ENCODE measurements at places on chromosomes 1 and 21.
A peak's percentile ranks its signal among the peaks of the same experiment; 100 is the strongest.

- peak; percentile 75 for DNase-seq
These were observed 29.3 kb downstream of the IER5 start for GRCh38 chr1:181117648-181118449.

GRCh38 chr1:21344750-21345443, 54.6 kb upstream of the ECE1 start:
- peak; percentile 44 for DNase-seq

GRCh38 chr1:158026651-158027050, 33.2 kb downstream of the KIRREL1 start:
- no peak for DNase-seq

DNA sequence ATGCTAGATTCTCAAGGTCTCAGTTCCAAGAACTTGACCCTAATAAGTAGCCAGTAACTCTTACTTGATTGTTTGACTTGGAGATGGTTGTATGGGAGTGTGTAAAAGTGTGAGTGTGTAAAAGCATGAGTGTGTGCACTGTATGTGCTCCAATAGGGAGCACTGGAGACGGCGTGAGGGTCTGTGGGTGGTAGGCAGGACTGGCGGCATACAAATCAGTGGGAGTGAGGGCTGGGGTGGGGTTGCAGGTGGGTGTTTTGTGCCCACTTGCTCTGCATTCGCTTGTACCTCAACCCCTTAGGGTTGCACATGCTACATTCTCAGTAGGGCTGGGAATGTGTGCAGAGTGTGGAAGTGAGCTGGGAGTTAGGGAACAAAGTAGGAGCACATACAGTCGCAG, 79.5 kb upstream of the CD34 start:
- DNase-seq: no peak

DNA sequence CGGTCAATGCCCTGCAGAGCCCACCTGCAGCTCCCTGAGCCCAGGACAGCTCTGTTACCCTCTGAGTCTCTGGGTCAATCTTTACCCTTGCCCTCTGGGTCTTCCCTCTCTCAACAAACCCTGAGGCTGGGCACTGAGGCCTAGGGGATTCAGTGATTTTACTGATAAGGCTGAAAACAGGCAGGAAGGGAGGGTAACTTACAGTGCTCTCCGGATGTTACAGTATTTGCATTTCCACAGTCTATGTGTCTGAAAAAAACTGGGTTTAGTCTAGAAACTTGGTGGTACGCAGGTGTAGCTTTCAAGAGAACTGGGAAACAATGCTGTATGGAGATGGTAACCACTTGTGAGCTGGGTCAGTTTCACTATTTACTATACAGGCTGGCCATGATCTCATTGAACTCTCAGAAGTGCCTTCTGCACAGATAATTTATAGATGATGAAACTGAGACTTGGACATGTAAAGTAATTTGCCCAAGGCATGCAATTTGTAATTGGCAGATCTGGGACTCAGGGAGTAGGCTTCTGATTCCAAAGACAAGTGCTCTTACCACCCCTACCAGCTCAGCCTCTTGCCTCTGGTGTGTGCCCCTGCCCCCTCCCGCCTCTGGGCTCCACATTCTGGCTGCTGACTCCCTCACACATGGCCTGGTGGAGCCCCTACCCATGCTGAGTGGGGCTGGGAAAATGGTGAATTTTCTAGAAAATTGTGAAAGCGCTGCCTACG, 48.8 kb downstream of the TENT5C start:
- DNase-seq: peak; percentile 40

- peak; percentile 6 for DNase-seq
These were observed 156.5 kb upstream of the ZNHIT6 start for GRCh38 chr1:85864727-85865126.

GRCh38 chr1:50971748-50972305, 1.8 kb downstream of the CDKN2C start:
- DNase-seq: no peak

GRCh38 chr1:157734321-157734720, 33.8 kb upstream of the FCRL3 start:
- no peak for DNase-seq

GRCh38 chr21:17461014-17461413, 51.8 kb upstream of the CXADR start:
- DNase-seq: peak; percentile 90

DNA sequence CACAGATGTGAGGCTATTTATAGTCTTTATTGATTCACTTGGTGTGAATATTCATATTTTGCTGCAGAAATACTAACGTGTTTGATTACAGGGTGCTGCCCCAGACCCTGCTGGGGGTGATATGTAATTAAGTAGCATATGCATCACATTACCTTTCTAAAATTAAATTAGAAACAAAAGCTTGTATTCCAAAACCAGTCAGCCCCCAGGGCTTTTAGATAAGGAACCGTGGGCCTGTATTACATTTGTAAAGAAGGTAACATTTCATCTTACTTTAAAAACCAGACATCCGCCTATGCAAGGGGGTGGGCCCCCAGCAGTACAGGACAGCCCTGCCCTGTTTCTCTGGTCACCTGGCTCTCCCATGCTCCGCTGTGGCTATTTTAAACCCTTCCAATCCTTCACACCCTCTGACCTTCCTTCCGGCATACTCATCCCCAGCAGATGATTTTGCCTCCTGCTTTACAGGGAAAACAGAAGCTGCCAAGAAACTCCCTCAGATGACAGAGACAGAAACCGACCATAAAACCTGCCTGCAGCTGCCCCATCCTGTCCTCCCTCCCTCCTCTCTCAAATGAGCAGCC, 22.0 kb upstream of the KCNC4 start:
- DNase-seq: peak; percentile 89

DNA sequence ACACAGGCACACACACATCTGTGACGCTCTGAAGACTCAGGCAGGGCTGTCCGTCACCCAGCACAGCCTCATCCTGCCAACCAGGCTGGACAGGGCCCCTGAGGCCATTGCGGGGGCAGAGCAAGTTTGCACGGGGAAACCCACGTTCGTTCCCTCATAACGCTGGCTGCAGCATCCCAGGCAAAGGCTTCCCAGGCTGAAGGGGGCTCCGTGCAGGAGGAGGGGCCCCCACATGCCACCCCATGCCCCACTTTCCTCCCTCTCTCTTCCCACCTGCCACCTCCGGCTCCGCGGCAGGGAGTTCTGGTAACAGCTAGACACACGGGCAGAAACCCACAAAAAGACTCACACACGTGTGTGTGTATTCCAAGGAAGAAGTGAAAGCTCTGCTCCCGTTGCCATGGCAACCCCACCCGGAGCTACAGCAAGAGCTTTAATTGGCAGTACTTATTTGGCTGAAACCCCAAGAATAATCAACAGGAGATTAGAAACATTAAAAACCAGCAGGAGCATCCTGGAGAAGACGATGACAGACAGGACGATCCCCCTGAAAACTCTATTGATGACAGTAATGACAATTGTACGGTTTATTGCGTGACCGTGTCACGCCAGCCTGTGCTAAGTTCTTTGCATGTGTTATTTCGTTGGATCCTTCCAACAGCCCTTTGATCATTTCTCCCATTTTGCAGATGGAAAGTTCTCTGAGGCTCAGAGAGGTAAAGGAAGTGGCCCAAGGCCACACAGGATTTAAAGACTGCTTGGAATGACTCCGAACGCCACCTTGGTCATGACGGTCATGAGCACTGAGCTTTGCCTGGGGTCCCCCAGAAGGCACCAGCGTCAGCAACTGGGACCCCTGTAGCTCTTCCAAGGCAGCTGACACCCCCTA, 247.1 kb downstream of the NPHP4 start:
- peak; percentile 35 for DNase-seq

GRCh38 chr1:205060746-205061145, 17.7 kb downstream of the CNTN2 start:
- no peak for DNase-seq

- no peak for DNase-seq
These were observed 595.0 kb downstream of the NEGR1 start for GRCh38 chr1:71687376-71687775.

DNA sequence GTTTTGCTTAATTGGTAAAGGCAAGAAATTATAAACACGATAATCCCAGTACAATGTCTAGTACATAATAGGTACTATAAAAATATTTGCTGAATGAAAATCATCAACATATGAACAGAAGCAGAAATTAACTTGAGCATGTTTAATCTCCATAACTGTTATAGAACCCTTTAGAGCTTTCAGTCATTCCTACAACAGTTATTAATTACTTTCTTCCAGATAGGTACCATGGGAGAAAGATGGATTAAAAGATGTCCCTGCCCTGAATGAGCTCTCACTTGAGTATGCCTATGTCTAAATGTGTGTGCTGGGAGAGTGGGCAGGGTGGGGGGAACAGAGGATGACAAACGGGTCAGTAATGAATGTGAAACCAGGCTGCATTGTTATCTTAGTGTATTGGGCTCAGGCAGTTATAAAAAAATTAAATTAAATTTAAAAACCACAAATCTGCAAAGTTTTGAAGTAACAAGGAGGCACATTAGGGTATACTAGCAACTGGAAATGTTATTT, 2.4 kb downstream of the EPS15 start:
- DNase-seq: no peak

GRCh38 chr1:51636764-51637522, 20.1 kb downstream of the OSBPL9 start:
- peak; percentile 86 for DNase-seq

GRCh38 chr1:211892577-211892976, 62.0 kb upstream of the LPGAT1 start:
- DNase-seq: no peak

DNA sequence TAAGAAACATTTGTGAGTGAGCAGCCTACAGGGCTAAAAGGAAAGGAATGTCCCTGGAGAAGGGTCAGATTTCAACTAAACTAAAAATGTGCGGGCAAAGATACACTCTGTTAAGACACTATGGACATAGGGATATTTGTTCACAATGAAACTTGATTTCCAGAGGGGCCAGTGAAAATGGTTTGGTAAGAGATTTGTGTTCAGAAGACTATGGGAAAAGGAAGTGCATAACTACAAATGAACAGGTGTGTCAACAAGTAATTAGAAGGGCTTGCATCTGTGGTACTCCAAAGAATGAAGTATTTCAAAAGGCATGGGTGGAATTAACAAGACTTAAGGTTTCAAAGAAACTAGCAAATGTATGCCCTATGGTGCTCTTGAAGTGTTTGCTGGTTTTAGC, 60.4 kb downstream of the NME7 start:
- DNase-seq: no peak

GRCh38 chr1:201984446-201984845, 2.0 kb downstream of the RNPEP start:
- DNase-seq: no peak

DNA sequence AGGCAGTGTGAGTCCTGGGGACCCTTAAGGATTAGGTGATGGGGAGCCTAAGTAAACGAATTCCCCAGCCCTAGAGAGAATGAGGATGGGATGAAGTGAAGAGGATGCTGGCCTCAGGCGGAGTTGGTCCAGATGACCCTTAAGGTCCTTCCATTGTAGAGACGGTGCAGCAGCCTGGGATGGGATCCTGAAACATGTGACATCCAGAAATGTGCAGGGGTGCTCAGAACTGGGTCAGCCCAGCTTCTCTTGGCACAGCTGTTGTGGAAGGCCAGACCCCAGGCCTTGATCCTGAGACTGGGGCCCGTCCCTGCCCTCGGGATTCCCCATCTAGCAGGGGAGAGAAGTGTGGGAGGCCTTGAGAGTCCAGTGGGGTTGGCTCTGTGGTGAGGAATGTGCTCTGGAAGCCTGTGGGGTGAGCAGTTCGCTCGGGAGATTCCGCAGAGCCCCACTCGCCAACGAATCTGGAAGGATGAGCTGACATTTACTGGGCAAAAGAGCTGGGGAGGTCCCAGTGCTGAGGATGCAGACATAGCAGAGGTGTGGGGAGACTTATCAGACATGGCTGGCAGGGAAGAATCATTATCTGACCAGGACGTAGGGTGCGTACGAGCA, 28.1 kb downstream of the A3GALT2 start:
- no peak for DNase-seq

- DNase-seq: no peak
These were observed 102.7 kb upstream of the GRIK3 start for GRCh38 chr1:37137014-37137413.

DNA sequence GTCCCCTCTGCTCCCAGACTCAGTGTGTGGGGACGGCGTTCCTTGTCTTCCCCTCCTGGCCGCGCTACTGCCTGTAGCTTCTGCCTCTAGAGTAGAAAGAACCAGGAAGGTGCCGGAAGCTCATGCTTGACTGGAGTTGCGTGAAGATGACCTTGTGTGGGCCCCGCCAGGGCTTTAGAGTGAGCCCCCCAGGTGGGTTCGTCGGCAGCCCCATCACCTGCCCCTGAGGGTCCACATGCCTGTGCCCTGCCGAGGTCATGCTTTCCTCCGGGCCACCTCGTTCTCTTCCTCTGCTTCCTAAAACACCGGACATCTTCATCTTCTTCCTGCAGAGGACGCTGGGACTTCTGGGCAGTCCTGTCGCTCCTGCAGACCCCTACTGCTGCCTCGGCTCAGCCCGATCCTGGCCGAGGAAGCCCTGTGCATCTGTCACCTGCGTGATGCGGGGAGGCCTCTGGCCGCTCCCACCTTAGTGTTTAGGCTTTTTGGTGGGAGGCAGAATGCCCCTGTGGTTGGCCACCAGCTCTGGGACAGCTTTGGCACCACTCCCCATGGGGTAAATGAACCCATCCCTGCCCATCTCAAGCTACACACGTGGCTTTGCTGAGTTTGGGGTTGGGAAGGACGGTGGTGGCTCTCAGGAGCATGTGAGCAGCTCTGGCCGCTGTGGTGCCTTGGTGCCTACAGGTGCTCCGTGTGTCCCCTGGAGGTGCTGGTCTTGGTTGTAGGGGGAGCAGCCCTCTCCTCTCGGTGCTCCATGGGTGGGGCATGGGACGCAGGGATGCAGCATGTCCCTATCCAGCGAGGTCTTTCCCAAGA, 12.3 kb downstream of the OBSCN start:
- DNase-seq: no peak

DNA sequence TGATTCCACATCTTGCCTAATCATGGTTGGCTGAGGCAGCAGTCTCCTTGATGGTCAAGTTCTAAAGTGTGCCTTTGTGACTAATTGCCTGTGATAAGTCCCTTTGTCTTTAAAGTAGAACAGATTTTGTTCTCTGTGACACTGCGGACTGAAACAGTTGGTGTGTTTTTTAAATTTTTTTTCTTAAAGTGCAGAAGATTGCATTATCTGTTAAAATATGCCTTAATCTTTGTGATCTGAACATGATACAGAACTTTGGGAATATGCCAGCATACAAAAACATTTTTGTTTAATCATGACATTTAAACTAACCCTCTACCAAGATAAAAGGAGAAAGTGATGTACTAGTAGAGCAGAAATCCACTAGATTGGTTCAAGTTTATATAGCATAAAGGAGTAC, 1260.6 kb upstream of the ADGRL2 start:
- DNase-seq: no peak

GRCh38 chr1:117740496-117740895, 134.6 kb downstream of the TENT5C start:
- DNase-seq: no peak

DNA sequence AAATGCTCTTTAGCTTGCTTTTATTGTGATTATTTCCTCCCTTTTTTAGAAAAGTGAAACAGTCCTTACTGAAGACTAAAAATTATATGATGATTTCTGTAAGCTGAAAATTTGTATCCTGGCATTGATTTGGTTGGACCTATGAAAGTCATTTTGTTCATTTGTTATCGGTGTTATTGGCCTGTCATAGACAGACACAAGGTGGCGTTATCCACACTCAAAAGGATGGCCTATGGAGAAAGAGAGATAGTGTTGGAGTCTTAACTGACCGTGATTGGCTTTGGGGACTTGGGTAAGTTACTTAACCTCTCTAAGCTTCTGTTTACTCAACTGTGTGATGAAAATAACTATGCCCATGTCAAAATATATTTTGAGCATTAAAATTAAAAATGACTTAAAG, 203.6 kb upstream of the CHODL start:
- peak; percentile 4 for DNase-seq
